ENCODE measurements at places on chromosomes 16 and 17.

DNA sequence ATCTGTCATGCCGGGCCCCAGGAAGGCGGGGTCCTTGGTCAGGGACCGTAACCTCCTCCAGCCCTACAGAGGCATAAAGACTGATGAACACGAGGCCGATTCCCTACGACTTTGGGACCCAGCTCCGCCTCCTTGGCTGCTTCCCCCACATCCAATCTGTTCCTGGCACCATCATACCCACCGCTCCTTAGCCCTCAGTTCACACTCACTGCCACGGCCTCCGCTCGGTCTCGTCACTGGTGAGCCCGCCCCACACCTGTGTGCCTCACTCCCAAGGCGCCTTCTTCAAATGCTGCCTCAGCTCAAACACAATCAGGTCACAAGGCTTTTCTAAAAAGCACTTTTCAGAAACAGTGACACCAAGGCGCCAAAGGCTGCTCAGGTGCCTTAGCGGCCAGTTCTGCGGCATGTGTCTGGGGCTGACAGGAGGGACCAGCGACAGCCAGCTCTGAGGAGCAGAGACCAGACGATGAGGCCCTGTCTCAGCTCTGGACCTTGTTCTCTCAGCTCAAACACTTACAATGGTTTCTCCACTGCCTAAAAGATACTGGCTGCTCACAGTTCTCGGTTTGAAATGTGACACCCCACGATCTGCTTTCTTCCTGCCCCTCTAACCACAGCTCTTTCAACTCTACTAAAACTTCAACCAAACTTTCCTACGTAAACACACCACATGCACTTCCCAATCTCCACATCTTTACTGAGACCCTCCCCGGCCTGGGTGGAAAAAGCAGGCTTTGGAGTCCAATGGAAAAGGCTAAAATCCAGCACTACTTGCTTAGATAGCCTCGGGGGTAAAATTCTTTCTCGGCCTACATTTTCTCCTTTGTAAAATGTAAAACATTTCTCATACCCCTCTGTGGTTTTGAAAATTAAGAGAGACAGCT, 33.2 kb downstream of the CYB5D2 start:
- no peak for DNase-seq

DNA sequence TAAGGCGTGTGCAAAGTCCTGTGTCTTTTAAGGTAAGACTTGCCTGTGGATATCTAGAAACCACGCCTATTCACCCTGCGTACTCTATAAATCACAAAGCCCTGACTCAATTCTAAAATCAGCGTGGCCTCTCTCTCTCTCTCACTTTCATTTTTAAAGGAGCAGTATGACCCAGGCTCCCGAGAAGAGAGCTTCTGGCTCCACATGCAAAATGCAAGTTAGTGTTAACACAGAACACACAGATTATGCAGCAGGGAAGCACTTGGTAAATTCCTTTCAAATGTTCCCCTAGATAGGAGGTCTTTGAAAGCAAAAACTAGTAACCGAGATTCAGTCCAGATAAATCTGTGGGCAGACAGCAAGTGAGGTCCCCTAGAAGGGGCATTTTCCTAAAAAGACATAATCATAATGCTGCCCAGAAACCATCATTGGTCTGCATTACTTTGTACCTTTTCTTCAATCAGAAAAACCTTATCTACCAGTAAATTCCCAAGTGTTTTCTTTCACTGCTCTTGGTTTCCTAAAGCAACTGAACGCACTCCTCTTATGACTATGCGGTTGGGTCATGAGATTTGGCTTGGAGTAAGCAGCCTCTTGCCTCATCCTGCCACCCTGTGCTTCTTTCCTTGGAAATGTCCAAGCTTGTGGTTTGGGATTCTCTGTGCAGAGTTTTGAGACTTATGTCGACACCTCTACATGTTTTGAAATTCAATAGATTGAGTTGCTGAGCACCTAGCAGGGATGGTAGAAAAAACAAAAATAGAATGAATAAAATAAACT, 31.7 kb upstream of the KCNJ2 start:
- no peak for DNase-seq

- no peak for DNase-seq
Observed at GRCh38 chr16:84090211-84090610, 26.5 kb downstream of the MBTPS1 start.

DNA sequence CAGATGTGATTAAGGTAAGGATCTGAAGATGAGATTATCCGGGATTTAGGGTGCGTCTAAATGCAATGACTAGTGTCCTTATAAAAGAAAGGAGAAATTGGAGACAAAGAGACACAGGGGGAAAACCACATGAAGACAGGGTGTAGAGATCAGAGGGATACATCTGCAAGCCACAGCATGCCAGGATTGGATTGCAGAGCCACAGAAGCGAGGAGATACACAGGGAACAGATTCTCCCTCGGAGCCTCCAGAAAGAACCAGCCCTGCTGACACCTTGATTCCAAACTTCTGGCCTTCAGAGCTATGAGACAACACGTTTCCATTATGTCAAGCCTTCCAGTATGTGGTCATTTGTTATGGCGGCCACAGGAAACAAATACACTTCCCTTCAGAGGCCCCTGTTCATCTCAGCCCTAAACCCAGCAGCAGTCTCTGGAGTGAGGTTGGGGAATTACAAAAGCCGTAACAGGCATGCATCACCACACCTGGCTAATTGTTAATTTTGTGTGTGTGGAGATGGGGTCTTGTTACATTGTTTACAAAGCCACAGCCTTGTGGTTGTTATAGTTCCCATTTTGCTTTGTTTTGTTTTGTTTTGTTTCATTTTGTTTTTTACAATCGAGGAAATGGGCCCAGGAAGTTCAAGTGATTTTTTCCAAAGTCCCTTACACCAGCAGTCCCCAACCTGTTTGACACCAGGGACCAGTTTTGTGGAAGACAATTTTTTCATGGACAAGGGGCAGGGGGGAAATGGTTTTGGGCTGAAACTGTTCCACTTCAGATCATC, 51.6 kb upstream of the LYRM9 start:
- DNase-seq = no peak

GRCh38 chr17:76685366-76685765, 25.4 kb downstream of the MXRA7 start:
- no peak for DNase-seq

GRCh38 chr16:16774389-16774788, 395.4 kb downstream of the NPIPA7 start:
- no peak for DNase-seq

- no peak for DNase-seq
Observed at GRCh38 chr17:39960524-39961041, 2.2 kb upstream of the GSDMA start.

DNA sequence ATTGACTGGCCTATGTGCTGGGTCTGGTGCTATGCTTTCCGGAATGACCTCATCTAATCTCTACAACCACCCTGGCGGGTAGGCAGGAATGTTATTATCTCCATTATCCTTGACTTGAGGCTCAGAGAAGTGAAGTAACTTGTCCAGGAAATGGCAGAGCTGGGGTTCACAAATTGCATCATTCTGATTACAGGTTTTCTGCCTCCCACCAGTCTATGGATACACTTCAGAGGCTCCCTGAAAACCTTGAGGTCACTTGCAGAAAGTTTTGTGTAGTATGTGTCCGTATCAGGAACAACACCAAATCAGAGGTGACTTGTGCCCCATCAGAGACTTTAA, 19.1 kb downstream of the NOD2 start:
- no peak for DNase-seq

GRCh38 chr16:85178596-85178995, 66.3 kb upstream of the CIBAR2 start:
- no peak for DNase-seq

DNA sequence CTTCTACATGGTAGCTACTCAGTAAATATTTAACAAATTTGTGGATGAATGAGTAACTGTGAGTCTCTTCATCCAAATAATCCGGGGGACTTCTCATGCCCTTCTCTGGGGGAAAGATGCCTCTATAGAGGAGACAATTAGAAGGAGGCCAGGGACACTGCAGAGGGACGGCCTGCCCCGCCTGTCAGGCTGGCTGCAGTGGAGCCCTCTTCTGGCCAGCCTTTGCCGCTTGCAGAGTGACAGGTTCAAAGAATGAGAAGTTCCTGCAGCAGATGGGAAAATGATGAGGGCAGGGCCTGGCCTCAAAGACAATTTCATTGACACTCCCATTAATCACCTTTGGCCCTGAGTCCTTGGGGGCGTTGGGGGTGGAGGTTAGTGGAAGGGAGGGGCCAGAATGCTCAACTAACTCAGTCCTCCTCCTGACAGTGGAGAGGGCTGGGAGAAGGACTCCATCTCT, 339.0 kb downstream of the MAF start:
- DNase-seq = no peak

DNA sequence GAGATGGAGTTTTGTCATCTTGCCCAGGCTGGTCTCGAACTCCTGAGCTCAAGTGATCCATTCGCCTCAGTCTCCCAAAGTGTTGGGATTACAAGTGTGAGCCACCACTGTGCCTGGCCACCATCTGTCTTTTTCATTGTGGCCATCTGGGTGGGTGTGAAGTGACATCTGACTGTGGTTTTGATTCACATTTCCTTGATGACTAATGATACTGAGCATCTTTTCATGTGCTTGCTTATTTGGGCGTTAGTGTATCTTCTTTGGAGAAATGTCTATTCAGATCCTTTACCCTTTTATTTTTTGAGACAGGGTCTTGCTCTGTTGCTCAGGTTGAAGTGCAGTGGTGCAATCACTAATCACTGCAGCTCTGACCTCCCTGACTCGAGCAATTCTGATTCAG, 53.9 kb upstream of the ERN1 start:
- no peak for DNase-seq

DNA sequence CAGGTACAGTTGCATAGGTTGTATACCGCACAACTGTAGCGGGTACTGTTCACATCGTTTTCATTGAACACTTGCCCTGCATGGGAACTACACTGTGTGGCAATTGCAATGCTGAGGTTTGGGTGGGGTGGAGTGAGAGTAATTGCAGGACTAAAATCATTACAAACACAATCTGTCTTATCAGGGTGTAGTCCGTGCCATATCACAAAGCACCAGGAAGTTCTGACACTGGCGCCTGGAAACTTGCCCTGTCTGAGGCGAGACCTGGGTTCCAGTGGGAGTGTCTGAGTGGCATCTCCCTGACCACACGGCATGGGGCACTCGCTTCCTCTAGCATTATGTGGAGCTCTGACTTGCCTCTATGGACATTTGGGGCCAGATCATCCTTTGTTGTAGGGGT, 153.4 kb downstream of the RGS9 start:
- DNase-seq = no peak

GRCh38 chr16:10883004-10883403, 6.0 kb downstream of the CIITA start:
- DNase-seq = no peak

DNA sequence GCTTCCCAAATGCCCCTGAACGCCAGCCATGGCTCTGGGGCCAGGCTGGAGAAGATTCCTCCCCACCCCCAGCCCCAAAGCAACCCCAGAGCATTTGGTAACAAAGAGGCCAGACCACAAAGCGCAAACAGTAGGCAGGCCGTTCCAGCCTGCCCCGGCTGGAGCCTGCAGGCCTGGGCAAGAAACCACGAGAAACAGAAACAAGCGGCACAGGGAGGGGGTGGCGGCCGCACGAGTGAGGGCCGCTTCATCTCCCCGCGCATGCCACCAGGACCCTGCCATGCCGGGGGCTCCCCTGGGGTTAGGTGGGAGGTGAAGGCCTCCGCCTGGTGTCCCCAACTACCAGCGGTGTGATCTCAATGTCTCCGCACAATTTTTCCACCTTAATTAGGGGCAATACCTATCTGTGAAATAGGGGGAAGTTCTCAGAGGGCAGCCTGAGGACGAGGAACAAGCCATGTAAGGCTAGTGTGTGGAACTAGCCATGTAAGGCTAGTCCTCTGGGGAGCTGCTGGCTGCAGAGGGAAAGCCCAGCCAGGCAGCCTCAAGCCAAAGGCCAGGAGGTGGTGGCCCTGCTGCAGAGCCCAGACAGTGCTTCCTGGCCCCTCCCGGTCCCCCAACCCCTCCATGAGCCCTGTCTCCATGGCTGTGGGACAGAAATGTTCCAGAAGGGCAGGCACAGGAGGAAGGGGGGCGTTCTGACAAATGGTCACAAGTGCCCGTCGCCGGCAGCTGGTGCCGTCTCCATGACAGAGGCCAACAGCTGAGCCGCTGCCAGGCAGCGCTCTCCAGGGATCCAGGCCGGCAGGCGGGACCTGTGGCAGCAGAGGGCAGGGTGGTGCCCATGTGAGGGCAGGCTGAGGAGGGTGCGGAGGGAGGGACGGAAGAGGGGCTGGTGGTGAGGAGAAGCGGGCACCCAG, 14.5 kb upstream of the MTSS2 start:
- DNase-seq = peak; percentile 88

DNA sequence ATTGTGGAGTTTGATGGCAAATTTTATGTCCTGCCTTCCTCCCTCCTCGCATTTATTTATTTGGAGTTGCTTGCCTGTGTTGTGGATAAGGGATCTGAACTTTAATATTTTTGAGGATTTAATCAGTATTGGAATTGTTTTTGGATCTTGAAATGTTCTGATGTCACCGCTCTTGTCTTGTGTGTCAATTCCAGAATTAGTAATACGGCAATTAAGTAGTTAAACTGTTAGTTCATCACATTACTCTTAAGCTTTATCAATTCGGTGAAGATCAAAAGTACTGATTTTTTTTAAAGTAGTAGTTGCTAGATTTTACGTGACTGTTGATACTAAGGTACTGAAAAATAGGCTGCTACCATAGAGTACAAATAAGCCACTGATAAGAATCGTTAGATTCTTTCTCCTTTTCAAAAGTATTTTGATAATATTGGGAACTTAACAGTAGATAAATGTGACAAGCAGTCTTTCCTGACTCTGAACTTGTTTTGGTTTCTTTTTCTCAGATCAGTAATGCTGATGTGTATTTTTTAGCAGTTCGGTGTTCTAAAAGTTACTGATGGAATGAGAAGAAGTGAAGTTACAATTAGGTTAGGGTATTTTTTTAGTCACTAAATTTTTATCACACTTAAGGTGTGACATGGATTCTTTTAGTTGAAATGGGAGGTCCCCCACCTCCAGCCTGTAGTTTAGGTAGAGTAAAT, 2.0 kb downstream of the RBBP6 start:
- no peak for DNase-seq

DNA sequence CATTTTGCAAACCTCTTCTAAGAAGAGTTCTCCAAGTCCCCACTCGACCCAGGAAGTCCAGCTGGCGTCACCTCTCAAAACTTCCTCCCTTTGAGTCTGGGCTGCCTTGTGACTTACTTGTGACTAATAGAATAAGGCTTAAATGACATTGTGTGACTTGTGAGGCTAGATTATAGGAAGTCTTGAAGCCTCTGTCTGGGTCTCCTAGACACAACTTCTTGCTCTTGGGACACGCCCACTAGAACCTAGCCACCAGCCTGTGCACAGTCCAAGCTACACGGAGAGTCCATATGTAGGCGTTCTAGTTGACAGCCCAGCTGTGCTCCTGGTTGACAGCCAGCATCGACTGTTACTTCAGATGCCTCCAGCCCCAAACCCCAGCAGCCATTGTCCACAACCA, 66.7 kb upstream of the TANC2 start:
- no peak for DNase-seq

GRCh38 chr17:3635474-3636153, 436 bp downstream of the SHPK start:
- no peak for DNase-seq

DNA sequence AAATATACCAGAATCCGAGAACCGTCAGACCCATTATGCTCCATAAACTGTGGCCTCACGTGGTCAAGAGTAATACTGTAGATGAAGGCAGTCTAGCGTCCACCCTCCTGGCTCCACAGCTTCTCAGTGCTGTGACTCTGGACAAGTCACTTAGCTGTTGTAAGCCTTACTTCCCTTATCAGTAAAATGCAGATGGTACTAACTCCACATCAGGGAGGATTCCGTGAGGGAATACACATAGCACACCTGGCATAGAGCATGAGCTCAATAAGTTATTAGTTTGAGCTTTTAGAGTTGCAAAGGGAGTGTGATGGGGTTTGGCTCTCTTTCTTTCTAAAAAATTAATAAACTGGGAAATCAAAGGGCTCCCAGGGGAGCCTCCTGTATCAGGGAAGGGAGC, 49.9 kb downstream of the CDYL2 start:
- DNase-seq = no peak

- no peak for DNase-seq
Observed at GRCh38 chr16:88991813-88992350, 14.9 kb upstream of the CBFA2T3 start.
